ENCODE measurements at places on chromosomes 3 and 15.

DNA sequence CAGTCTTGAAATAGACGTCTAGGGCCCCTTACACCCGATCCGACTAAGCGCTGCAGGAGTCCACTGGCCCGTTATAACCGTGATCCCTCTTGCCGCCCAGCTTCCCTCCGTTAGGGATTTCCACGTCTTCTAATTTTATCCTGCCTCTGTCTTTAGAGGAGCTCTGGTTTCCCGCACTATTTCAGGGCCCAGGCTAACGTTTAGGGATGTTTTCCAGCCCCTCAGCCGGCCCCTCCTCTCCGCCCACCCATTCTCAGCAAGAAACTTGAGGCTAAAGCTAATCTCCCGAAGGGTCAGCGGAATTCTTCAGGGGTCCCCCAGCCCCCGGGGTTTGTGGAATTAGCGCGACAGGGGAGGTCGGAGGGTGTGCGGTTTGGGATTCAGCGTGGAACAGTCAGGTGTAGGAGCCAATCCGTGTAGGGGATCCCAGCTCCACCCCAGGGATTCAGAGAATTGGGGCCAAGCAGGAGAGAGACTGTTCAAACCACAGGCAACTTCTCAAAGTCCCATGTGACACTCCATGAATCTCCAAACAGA lies 1.6 kb downstream of the PTX3 start:
- no peak for DNase-seq

DNA sequence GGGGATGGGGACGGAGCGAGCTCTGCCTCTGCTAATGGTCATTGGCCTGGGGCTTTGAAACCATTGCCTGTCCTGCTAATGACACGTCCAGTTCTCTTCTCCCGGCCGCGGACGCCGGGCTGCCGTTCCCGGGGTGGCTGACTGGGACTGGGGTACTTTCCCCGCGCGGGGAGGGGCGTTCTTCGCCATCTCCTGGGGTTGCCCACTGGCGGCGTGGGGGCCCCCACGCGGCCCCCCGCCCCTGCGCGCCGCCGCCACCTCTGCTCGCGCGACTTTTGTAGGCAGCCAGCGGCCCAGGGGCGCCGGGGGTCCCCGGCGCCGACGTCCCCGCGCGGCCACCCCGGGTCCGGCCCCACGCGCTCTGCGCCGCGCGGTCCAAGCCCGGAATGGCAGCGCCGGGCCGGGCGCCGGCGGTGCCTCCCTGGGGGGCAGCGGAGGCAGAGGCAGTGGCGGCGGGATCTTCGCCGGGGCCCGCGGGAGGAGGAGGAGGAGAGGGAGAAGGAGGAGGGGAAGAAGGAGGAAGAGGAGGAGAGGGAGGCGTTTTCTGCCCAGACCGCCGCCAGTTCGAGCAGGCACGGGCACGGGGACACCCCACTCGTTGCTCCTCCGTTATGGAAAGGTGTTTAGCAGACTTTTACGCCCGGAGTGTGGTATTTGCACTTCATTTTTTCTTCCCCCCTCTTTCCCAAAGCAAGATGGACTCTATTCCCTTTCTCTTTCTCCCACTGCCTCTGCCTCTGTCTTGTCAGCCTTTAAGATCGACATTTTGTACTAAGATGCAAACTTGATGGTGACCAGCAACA lies 2.3 kb downstream of the BBX start:
- DNase-seq: peak; percentile 44

DNA sequence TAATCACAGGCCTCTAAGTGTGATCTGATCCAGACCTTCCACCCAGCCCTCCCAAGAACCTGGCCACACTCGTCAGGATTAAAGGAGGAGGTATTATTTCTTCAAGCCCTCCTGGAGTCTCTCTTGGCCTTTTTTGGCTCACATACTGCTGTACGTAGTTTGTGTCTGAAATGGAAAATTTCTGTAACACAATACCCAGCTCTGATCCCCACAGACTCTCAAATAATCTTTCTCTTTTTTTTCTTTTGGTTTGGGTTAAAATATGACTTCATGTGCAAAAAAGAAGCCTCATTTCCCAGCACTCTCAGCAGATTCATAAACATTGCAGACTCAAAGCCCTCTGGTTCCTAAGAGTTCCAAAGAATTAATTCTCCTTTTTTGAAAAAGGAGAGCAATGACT lies 96.5 kb upstream of the PHLDB2 start:
- no peak for DNase-seq

DNA sequence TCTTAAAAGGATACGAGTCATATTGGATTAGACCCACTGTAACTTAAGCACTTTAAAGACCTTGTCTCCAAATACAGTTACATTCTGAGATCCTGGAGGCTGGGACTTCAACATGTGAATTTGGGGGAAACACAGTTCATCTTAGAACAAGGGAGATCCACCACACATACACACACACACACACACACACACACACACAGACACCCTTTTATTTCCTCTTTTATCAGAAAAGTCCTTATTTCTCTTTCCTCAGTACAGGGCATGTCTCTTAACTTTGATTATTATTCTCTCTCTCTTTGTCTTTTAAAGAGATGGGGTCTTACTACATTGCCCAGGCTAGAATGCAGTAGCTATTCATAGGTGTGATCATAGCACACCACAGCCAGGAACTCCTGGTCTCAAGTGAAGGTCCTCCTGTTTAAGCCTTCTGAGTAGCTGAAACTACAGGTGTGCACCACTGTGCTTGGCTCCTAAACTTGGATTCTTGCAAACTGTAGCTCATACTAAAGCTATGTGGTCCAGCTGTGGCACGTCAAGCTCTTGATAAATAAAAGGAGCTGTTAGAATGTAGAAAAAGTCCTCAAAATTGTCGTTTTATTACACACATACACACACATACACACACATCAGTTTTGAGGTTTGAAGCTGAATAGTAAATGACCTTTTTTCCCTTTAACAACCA lies 7.4 kb downstream of the GOLM2 start:
- DNase-seq: no peak

DNA sequence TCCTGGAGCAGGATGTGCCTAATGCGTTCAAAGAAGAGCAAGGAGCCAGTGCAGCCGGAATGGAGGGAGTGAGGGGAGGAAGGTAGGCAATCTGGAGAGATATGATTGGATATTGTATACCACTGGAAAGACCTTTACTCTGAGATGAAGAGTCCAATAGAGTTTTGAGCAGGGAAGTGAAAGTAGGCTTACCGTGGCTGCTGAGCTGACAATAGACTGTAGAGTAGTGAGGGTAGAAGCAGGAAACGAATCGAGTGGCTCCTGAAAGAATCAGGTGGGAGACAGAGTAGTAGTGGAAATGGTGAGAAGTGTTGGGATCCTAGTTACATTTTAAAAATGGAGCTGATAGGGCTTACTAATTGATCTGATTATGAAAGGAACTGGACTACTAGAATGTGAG lies 51.8 kb upstream of the NUDT16 start:
- no peak for DNase-seq

DNA sequence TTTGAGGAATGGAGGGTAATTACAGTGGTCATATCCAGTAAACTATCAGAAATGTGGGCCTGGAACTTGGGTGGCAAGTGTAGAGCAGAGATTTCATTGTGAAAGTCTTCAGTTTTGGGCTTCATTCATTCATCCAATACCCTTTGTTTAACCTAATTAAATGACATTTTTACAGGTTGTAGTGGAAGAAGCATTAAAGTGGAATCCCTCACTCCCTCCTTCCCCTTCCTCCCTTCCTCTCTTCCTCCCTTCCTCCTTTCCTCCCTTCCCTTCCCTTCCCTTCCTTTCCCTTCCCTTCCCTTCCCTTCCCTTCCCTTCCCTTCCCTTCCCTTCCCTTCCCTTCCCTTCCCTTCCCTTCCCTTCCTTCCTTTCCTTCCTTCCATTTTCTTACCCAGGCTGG lies 219.3 kb downstream of the PDCD6IP start:
- DNase-seq: no peak

DNA sequence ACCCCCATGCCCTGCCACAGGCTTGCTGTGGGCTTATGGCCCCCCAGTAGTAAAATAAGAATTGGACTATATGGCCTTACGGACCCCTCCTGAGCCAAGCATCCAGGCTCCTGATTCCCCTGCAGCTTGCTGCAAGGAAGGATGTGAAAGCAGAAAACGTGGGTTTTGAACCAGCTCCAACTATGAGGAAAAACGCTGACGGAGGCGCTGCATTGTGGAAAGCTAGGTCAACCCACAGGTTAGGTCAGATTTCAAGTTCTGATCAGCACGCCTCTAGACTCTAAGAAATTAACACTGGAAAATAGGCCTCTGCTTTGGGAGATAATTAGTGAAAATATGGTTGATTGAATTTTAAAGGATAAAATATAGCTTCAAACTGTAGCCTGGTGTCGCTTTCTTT lies 195.4 kb upstream of the HES1 start:
- DNase-seq: no peak

Data from activated T-cell treated with anti-CD3 and anti-CD28 coated beads, Interleukin-2, amount 50 U/mL, for 4 hours (primary cell).